ENCODE measurements at places on chromosomes 16 and 17.

GRCh38 chr16:64251742-64252141 lies 870.1 kb downstream of the CDH11 start:
- no peak for DNase-seq

- no peak for DNase-seq
Measured at GRCh38 chr17:3826191-3826590, 19.9 kb downstream of the NCBP3 start.

DNA sequence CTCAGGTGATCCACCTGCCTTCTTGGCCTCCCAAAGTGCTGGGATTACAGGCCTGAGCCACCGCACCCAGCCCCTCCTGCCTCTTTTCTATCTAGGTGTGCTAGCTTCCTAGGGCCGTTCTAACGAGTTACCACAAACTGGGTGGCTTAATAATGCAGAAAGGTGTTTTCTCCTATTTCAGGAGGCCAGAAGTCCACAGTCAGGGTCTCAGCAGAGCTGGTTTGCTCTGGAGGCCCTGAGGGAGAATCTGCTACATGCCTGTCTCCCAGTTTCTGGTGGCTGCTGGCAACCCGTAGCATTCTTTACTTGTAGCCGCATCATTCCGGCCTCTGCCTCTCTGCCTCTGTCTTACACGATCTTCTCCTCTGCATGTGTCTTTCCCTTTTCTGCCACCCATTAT lies 89.2 kb downstream of the NTN1 start:
- DNase-seq: no peak

DNA sequence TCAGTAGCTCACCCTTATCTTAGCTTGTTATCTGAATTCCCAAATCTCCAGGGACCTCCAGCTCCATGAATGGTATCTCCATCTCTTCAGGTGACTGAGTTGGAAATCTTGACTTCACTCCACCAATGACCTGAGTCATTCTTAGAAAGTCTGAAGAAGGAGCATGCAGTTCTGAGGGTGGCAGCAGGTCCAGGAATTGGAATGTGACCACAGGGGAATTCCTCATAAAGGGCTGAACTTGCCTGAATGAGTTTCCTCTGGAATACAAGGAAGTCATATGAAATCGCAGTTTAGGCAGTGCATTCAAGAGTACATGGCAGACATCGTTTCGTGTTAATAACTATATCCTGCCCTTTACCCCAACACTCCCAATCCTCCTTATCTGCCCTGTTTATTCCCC lies 12.5 kb upstream of the PYY start:
- DNase-seq: no peak

DNA sequence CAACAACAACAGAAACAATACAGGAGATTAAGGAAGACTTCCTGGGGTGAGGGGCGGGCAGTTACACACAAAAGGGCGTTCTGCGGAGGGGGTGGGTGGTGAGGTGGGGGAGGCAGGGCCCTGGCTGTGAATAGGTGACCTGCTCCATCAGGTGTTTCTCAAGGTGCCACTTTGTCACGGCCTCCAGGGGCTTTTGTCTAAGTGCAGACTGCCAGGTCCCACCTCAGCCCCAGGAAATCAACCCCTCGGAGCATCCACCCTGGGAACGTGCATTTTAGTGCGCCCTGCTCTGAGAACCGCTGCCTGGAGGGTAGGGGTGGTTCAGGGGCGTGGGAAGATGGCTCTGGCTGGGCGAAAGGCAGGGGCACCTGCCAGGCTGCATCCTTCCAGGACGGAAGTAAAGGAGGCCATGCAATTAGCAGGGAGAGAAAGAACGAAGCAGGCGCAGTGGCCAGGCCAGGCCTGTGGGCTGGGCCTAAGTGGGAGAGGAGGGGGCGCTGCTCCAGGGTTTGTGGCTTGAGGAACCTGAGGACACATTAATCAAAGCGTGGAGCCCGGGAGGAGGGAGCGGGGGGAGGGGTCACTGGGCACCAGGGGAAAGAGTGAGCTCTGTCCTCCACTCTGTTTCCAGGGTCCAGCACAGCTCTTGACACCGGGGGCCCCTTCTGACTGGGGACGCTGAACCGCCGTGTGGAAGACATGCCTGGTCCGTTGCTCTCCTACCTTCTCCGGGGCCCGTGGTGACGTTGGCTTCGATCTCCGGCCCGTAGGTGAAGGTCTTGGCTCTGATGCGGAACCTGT lies 49.4 kb upstream of the CDC42EP4 start:
- DNase-seq: no peak

- no peak for DNase-seq
Measured at GRCh38 chr16:69451166-69451565, 26.7 kb downstream of the CYB5B start.

DNA sequence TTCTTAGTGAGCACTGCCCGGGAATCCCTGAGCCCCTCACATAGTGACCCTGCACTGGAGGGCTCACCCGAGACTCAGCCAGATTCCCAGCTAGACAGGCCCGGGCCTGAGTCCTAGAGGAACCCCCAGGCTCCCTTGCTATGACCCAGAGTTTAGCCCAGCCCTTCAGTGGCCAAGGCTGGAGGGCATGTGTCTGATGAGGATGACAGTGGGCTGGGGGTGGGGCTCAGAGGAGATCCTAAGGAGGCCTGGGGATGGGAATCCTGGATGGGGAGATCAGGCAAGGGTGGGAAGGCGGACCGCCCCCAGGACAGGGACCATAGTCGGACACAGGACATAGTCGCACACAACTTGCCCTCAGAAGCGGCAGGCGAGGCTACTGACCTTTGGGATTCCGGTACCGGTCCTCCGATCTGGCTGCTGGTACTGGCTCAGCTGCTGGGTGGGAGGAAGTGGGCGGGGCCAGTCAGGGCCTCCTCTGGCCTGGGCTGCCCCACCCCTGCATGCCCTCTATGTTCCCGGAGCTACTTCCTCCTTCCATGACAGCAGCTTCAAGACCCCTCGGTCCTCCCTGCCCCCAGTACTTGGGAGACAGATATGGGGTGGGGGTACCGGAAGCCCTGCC lies 1.1 kb downstream of the CD79B start:
- no peak for DNase-seq

GRCh38 chr16:63655846-63656245 lies 1466.0 kb downstream of the CDH11 start:
- DNase-seq: no peak

DNA sequence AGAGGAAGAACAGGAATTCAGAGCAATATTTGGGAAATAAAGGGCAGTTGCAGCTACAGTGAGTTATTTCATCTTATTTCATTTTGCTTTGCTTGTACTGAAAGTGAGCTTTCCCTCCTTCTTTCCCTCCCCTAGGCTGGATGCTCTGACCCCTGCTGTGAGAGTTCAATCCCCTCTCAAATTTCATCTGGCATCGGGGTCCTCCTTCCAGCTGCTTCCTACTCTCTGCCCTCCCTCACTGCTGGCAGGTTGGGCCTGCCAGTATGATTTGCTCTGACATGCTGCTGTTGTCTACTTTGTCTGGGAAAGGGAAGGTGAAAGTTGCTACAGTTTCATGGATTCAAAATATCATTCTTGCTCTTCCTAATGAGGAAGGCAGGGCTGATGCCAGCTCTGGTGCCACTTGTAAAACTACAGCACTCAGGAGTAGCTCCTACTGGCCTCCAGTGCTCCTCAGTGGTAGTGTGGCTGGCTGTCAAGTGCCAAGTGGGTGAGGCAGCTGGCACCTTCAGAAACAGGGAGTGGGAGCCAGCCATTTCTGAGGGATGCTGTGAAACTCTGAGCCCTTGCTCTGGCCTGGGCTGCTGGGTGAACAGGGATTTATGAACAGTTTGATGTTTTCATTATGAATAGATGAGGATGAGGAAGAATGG lies 408.6 kb downstream of the HAPSTR1 start:
- no peak for DNase-seq

DNA sequence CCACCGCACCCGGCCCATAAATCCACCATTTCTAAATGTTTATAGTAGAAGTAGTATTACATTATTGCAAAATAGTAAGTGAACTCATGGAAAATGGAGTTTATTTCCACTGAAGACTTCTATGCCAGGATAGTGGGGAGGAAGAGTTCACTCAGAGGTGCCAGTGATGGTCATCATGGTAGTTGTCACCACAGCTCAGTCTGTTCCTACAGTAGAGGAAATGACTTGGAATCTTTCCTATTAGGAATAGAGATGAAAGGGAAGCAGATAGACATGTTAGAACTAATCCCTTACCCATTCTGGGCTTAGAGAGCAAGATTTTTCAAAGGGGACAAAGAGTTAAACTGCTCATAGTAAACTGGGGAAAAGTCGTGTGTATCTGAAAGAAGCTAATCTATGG lies 20.1 kb downstream of the MRPL45 start:
- DNase-seq: no peak

DNA sequence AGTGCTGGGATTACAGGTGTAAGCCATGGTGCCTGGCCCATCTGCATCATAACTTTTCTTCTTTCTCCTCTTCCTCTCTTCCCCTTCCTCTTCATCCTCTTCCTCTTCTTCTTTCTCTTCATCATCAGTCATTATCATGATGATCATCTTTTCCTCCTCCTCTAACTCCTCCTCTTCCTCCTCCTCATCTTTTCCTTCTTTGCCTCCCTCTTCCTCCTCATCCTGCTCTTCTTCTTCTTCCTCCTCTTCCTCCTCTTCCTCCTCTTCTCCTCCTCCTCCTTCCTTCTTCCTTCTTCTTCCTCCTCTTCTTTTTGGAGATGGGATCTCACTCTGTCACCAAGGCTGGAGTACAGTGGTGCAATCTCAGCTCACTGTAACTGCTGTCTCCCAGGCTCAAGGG lies 62.5 kb downstream of the SOCS1 start:
- no peak for DNase-seq

- DNase-seq: peak; percentile 34
Measured at GRCh38 chr17:78396441-78397337, 18.2 kb downstream of the PGS1 start.

DNA sequence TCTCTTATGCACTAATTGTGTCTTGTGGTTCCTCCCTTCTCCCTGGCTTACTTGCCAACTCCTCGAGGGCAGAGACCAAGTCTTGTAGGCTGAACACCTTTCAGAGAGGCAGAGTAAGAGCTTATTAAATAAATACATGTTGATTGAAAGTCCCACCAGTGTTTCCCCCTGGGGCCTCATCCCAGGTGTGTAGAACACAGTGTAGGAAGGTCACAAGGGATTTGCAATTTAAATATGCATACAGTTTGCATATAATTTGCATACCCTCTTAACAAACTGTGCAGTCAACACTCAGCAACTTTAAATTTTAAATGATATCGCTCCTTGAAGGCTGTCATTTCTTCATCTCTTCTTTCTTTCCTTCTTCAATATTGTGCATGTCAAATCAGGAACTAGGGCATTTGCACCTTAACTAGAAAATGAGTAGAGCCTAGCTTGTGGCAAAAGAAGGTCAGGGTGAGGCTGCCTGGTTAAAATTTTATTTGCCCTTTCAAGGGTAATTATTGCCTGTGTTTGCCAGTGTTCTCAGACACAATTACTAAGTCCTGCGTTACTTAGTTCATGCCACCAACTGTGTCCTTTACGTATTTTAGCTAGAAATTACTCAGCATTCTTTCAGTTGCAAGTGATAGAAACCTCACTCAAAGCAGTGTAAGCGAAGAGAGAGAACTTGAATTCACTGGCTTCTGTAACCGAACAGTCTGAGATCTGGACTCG lies 465.7 kb downstream of the HAPSTR1 start:
- DNase-seq: no peak

GRCh38 chr17:51672065-51672464 lies 411.7 kb downstream of the UTP18 start:
- no peak for DNase-seq

DNA sequence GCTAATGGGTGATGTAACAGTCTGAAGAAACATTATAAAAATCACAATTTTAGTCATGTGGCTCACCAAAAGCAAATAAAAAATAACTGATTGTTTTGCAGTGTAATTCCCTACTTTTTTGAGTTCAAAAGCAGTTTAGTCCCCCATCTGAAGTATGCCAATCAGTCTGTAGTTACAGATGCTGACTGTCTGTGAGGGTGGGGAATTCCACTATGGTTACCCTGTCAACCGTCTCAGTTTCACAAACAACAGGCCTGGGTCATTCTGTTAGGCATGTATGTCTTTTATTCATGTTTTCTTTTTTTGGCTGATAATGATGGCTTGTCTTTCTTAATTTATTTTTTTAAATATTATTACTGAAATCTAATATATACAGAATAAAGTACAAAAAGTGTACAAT lies 69.3 kb downstream of the STXBP4 start:
- DNase-seq: no peak

- no peak for DNase-seq
Measured at GRCh38 chr17:3990386-3991127, 26.3 kb upstream of the ATP2A3 start.

DNA sequence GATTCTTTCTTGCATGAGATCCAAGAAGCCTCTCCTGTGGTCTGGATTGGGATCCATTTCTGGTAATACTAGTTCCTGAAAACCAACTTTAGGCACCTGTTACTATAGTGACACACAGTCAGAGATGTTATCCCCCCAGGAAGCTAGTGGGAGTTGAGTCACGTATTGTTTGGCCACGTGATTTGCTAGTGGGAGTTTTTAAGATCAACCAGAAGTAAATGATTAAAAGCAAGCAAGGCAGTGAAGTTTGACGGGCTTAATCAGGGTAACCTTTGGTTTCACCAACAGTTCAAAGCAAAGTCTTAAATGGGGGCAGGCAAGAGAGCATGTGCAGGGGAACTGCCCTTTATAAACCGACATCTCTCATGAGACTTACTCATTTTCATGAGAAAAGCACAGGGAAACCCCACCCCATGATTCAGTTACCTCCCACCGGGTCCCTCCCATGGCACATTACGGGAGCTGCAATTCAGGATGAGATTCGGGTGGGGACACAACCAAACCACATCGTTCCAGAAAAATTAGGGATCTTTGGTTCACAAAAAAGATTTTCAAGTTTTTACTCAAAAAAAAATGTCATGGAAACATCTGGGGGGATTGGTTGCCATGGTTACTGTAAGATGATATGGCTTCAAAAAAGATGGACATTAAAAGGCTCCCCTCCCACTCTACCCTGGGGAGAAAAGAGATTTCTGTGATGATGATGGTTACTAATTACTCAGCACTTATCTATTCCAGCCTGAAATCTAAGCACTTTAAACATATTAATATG lies 483.1 kb upstream of the ERCC4 start:
- DNase-seq: no peak

DNA sequence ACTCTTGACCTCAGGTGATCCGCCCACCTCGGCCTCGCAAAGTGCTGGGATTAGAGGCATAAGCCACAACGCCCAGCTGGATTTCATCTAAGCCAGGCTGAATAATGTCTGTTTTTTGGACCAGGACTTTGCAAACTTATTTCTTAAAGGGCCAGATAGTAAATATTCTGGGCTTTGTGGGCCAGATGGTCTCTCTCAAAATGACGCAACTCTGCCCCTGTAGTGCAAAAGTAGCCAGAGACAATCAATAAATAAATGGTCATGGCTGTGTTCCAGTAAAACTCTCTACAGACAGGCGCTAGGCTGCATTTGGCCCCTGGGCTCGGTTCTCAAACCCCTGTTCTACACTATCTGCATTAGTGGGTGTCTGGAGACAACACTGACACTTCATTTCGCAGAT lies 121.9 kb upstream of the CDH13 start:
- DNase-seq: no peak

Measured in anterior cingulate cortex (tissue), 58 donors.